Choroid plexus epithelial cell (primary cell): ENCODE measurements at places on chromosomes 5 and 9.

- no peak for DNase-seq
Observed at GRCh38 chr5:175889910-175890684, 18.7 kb downstream of the CPLX2 start.

DNA sequence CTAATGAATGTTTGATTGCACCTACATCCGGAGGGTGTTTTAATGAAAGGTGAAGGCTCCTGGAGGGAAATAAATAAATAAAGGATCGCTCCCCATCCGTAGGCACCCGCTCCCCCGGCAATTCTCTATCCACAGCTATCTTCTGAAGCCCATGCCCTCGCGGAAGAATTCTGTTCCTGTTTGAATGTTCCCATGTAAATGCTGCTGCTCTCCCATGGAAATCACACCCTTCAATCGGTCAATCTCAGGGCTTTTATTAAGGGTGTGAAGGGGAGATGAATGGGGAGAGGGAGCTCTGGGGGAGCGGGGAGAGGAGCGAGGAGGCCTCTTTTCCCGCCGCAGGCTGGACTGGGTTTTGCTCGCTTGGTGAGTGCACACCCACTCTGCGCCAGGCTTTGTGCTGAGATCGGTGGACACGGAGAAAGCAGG lies 21.1 kb upstream of the ARAP3 start:
- peak; percentile 20 for DNase-seq

DNA sequence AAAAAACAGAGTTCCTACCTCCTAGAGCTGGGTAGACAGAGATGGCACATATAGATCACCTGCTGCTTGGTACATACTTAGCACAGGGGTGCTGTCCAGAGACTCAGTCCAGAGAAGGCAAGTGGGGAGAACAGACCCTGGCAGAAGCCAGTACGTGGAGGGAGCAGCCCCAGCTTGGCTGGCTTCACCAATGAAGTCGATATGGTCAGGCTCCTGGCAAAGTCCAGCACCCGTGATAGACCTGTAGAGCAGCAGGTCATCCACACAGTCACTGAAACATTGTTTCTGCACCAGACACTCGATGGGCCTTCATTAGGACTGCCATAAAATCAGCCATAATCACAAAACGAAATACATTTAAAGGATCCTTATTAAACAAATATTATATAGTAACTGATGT lies 45.8 kb downstream of the WHRN start:
- DNase-seq, result no peak

DNA sequence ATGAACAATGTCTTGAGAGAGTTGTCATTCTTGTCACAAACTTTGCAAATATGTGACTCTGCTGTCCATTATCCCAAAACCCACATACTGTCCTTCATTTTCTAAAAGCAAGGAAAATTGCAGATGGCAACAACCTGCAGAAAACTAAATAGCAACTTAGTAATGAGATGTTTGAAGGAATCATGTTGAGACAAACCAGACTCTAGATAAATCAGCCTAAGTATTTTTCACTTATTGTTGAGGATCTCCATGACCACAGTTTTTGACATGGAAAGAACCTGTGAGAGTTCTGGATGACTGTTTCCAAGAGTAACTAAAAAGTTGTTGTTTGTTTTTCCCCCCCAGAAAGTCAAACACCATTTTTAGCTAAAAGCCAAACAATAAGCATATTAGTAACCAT lies 535.2 kb upstream of the ZNF608 start:
- no peak for DNase-seq

- peak; percentile 22 for DNase-seq
Observed at GRCh38 chr5:141914199-141914743, 9.4 kb upstream of the DELE1 start.

DNA sequence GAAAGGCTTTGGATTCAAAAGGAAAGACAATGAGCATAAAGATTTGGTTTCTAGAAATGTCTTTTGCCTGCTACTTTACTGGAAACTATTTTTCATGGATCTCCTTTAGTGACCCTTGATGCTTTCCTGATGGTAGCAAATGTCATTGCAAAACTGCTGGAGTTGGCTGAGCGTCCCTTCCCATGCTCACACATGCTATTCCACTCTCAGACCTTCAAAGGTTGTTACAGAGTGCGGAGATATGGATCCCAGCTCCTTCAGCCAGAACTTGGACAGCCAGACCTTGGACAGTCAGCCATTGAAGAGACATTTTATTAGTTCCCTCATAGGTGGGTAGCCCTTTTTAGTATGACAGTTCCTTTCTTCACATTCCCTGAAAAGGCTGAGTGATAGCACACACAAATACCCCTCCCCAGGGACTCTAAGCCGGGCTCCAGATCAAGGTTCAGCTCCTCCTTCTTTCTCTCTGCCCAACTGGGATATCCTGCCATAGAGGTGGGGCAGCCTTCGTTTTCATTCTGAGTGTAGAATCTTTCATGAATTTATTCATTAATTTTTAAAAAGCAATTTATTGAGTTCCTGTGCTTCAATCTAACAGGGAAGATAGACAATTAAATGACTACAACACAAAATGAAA lies 153.3 kb upstream of the SLC44A1 start:
- no peak for DNase-seq

GRCh38 chr5:148615644-148616275 lies 38.6 kb downstream of the HTR4 start:
- peak; percentile 10 for DNase-seq

DNA sequence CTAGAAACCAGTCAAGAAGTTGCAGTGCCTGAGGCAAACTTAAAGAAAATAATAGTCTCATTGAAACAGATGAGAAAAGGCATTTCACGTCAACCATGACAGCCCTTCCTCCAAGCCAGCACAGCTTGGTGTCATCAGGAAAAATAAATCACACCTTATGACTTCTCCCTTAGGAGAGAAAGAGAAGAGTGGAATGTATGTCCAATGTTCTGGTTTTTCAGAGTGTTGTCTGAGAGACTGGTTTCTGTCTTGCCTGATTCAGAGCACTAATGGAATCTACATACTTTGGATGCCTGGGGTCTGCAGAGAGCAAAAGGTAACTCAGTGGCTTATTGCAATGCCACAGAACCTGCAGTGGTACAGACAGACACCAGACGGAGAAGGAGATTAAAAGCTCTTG lies 105.5 kb upstream of the PDE4D start:
- DNase-seq, result peak; percentile 94

DNA sequence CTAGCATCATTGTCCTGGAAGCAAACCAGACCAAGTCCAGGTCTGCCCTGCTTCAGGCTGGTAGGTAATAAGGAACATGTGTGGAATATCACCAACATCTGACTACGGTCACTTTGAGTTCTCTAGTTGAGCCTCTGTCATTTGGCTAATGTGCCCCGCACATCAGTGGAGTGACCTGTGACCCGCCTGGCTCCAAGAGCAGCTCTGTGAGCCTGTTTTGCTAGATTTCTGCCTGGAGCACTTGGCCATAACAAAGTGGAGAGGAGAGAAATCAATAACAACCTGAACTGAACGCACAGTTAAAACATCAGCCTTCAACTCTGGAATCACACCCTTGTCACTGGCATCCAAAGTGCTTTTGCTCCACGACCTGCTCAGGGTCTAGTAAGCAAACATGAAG lies 115.7 kb downstream of the PPP2R2B start:
- no peak for DNase-seq

- DNase-seq, result peak; percentile 98
Observed at GRCh38 chr5:172102913-172103626, 85.0 kb downstream of the STK10 start.

DNA sequence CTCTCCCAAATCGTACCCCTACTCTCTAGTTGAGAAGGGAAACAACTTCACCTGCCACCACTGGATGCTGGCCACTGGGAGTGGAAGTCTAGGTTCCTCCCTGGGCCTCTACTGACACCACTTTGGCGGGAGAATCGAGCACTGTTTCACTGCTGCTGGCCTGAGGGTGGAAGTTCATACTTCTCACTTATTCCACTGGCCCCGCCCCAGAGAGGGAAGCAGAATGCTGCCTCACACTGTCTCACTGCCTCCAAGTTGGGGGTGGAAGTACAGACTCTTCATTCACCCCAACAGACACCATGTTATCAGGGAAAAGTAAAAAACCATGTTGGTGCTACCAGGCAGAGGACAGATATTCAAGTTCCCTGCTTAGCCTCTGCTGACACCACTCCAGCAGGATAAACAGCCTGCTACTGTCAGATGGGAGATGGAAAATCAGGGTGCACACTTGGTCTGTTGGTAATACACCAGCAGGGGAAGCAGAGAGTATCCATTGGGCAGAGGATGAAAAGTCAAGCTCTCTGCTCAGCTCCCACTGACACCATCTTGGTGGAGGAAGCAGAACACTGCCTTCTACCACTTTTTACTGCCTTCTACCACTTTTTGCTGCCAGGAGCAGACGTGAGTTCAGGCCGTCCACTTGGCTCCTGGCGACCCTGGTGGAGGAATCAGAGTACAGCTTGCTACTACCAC lies 159.4 kb downstream of the SIL1 start:
- no peak for DNase-seq

DNA sequence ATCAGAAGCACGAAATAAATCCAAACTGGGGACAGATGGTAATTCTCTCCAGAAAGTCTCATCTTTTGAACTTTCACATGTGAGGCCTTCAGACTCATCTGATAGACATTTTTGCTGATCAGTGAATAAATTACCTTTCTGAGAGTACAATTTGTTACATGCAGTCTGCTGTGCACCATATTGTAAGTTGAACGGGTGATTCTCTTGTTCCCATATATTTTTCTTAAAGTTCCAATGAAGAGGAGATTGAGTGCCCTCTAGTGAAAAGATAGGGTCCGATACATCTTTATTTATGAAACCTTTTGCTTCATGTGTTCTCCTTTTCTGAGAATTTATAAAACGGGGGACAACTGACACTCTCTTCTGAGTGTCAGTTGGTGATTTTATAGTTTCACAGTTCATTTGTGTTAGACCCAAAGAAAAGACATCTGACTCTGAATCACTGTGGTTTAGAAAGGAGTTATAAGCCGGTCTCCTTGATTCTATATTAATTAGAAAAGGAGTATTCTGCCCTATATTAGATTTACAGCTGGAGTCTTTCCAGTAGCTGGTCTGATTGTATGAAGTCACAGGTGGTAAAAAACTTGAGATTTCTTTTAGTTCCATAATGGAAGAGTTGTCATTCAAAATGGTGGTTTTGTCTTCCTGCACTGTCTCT lies 30.4 kb downstream of the GNG10 start:
- peak; percentile 68 for DNase-seq

GRCh38 chr9:13688223-13688989 lies 408.9 kb upstream of the MPDZ start:
- peak; percentile 71 for DNase-seq

DNA sequence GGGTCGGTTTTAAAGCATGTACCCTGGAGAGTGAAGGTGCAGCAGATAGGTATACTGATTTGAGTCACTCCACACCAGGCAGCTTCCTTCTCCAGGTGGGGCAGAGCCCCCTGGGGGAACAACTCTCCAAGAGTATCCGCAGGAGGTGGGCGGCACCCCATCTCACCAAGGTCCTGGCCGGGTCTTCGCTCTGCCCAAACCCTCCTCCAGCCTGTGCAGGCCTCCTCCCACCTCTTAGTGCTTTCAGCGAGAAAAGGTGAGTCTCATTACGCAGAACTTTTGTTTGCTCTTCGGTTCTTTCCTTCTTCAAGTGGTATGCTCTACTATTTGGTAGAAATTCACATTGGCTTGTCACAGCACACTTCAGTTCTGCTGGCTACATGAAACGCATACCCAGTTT lies 13.7 kb downstream of the SPACA9 start:
- no peak for DNase-seq

- no peak for DNase-seq
Observed at GRCh38 chr5:123771715-123772114, 259.7 kb downstream of the CSNK1G3 start.

DNA sequence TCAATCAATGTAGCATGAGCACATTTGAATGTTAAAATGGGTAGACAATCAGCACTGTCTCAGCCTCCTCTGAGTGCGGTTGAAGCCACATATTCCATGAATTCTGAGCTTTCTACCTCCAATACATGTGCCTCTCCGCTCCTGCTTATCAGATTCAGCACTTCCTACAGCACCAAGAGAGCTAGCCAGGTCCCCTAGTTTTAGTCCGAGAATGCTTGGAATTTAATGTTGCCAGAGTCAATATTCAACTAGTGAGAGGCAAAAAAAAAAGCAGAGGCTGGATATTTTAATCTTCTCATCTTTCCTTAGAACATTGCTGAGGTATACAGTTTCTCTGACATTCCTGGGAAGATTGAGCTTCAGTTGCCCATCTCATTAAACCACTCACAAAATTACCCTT lies 1979.1 kb upstream of the CDH9 start:
- peak; percentile 1 for DNase-seq

DNA sequence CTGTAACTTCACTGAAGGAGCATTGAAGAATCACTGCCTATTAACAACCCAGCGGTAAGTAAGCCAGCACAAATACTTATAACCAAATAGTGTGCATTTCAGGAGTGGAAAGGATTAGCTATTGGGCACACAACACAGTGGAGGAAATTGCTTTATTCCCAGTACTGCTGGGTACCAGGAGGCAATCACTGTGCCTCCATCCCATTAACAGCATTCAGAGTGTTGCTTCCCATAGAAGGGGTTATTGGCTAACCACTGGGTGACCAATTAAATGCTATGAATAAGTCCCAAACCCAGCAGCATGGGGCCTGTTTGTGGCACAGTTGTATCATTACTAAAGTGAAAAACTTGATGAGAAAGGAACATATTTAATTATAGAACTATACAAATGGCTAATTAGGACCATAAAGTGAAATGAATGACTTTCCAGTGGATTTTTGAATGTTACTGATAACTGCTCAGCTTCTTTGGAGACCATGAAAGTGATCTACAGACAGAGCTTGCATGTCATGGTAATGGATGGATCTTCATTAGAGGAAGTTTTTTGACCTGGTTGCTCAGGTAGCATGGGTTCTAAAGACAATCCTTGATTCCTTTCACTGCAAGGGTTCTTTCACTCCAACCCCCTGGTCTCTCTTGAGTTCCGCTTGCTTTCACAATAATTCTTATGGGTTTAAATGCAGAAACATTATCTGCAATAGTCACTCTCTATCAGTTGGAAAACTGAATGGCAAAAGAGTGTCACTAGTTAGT lies 413.3 kb upstream of the RORB start:
- DNase-seq, result no peak

DNA sequence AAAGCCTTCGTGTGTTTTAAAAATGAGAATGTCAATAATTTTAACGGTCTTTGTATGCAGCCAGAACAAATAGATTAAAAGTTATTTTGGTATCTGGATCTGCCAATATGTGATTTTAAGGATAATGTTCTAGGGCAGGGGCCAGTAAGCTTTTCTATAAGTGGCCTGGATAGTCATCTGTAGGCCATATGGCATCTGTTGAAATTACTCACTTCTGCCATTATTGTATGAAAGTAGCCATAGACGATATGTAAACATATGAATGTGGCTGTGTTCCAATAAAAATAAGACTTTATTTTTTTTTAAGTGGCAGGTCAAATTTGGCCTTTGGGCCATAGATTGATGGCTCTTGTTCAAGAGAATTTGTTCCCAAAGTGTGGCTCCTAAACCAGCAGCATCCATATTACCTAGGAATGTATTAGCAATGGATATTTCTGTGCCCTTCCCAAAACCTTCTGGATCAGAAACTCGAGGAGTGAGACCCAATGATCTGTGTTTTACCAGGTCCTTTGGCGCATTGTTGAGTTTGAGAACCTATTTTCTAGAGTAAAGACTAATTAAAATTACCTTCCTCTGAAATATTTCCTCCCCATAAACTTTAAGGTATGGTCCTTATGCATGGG lies 55.9 kb downstream of the C6 start:
- DNase-seq, result peak; percentile 36
